ENCODE measurements at places on chromosomes 3 and 15.

GRCh38 chr3:18988614-18989229, 159.6 kb upstream of the KCNH8 start:
- DNase-seq, result no peak

DNA sequence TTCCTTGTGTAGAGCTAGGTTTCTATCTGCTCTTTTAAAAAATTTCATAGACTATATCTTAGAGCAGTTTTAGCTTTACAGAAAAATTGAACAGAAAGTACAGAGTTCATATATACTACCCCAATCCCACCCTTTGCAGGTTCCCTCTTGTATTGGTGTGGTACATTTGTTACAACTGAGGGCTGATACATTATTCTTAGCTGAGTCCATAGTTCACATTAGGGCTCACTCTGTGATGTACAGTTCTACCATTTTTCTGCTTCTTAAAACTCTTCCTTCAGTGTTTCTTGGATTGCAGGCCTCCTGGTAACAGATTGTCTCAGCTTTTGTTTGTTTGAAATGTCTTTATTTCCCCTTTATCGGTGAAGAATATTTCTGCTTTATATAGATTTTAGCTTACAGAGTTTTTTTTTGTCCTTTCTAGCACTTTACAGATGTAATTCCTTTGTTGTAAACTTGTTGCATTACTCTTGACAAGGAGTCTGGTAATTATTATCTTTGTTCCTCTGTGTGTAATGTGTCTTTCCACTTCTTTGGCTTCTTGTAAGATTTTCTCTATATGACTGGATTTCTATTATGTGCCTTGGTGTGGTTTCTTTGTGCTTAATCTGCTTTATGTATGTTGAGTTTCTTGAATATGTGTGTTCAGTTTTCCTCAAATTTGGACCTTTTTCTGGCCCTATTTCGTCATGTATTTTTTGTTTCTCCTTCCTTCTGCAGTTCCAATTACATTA, 25.3 kb downstream of the MEF2A start:
- no peak for DNase-seq

- no peak for DNase-seq
These were observed 162.5 kb downstream of the AKAP13 start for GRCh38 chr15:85542895-85543331.

- DNase-seq, result no peak
These were observed 176.9 kb upstream of the ANKRD28 start for GRCh38 chr3:15974647-15975046.

- no peak for DNase-seq
These were observed 1.9 kb upstream of the RMDN3 start for GRCh38 chr15:40756938-40757337.

- no peak for DNase-seq
These were observed 14.6 kb downstream of the PRR20G start for GRCh38 chr3:127273206-127273605.

- no peak for DNase-seq
These were observed 1.7 kb upstream of the CX3CR1 start for GRCh38 chr3:39281533-39281932.

DNA sequence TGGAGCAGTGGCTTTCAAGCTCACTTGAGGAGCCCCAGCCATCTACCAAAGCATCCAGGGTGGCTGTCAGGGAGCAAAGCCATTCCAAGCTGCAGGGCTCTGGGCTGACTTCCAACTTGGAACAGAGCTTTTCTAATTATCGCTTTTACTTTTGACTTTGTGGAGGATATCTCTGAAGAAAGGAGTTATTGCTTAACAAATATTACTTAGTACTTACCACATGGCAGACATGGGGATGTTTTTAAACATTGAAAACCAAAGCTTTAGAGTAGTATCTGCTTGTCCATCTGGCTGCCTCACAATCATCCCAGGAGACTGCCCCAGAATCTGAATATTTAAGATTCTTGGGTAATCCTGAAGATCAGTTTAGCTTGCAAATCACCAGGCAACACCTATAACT, 8.9 kb downstream of the TAGLN3 start:
- no peak for DNase-seq

DNA sequence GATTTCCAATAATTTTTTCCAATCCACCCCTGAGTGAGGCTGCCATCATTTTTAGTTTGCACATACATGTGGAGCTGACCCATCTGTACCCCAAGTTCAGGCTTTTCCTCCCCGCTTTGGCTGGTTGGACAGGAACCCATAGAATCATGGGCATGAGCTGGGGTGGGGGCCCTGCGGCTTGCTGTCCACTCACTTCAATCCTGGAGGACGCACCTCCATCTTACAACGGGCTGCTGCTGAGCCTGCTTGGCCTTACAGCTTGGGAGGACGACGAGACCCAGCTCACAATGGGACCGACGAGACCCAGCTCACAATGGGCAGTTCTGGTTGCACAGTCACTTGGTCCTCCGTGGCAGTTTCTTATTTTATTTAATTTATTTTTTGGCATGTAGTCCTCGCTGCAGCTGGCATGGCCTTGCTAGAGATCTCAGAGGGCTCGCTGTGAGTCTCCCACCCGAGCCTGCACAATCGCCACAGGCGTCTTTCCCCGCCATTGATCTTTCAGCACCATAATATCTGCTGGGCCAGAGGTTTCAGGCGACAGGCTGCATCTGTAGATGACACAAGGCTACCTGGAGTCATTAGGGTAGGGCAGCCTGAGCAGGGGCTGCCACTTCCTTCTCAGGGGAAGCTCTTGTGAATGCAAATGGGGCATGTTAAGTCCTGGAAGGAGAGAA, 19.6 kb upstream of the EPHB3 start:
- no peak for DNase-seq

GRCh38 chr3:197283045-197283444, 15.4 kb downstream of the DLG1 start:
- no peak for DNase-seq

GRCh38 chr3:129602730-129603560, 3.5 kb downstream of the PLXND1 start:
- DNase-seq, result peak; percentile 63

- no peak for DNase-seq
These were observed 23.1 kb upstream of the PDCD7 start for GRCh38 chr15:65156692-65157091.

DNA sequence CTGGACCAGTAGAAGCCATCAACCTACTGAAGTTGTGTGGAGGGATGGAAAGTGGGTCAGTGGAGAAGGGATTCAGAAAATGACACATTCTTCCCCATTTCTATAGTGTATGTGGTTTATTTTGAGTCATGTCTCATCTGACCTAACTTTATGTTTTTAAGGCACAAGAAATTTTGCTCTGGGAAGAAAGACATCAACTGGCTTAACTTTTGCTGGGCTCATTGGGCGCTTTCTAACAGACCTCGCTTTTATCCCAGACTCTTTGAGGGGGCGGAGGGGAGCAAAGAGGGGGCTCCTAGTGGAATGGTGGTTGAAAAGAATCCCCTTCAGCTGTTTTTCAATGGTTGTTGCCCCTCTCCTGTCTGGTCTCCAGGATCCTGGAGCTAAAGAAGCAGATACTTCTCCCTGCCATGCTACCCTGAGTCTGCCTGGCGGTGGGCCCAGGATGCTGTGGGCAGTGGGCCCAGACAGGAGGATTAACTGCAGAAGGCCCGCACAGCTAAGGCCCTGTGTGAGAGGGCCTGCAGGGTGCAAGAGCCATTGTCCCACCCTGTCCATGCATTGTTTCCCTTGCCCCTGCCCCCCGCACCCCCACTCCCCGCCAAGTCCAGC, 14.5 kb downstream of the CSRNP1 start:
- no peak for DNase-seq

Measured in RCC 7860 (cell line).